ENCODE measurements at places on chromosomes 13 and 19. TPM values are rescaled to one million over a fixed set of nuclear protein-coding genes. Genes with fewer than 3 reads are reported as not detected.

Gene SMIM7
- total RNA-seq, result 85.6 TPM

DNA sequence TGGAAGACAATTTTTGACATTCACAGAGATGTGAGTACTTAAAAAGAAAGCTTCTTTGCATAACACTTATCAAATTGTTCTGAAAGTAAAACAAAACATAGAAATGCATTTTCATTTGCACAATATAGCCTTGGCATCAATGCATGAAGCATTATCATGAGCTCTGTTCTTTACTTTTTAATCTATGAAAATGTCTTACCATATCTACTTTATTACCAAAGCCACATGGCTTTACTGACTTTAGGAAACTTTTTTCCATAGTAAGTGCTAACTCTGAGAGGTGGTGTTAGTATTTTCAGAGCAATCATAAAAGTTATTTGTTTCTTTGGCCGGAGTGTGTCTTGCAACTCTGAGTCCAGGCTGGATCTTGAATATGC lies 10.5 kb downstream of the TNFRSF19 start:
- DNase-seq, result no peak

DNA sequence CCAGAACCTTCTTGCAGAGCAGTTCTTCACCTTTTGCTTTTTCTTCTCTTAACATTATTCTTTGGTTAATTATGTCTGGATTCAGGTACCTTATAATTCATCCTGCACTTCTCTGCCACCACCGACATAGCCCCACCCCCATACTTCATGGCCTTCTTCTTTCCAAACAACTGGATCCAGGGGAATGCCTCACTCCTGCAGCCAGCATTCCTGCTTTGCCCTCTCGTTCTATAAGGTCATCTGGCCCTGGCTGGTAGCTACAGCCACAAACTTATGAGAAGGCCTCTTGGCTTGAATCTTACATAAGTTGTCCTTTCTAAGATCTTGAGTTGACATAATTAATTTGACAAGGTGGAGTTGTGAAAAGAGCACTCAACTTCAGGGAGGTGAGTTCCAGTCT lies 84.1 kb upstream of the FRY start:
- no peak for DNase-seq

GRCh38 chr13:33871207-33872004 lies 53.5 kb downstream of the RFC3 start:
- no peak for DNase-seq

Gene MAST1
- 0.64 TPM for total RNA-seq

GRCh38 chr19:2856457-2857050 lies 10.6 kb upstream of the ZNF556 start:
- no peak for DNase-seq

- DNase-seq, result no peak
Measured at GRCh38 chr13:92873029-92873428, 353.6 kb upstream of the GPC6 start.

Gene SIGLEC8
- not detected for total RNA-seq

DNA sequence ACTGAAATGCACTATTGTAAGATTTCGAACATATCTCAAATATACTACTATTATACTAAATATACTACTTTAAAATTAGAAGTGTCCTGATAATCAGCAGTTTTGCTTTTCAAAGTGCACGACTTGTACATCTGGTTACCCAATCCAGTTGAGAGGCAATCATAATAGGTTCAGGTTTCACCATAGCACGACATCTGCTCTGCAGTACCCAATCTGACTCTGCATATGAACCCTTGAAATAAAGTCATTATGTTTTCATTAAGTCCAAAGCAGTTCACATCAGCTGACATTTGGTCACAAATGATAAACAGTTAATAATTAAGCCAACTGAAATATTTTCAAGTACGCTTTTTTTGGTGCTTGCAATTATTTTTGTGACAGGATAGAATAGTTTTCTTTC lies 90.6 kb downstream of the PCDH9 start:
- DNase-seq, result no peak

GRCh38 chr19:54197121-54197520 lies 3.5 kb upstream of the RPS9 start:
- no peak for DNase-seq

All from glomerular endothelial cell (primary cell).